ENCODE measurements at places on chromosomes 1 and 21.

DNA sequence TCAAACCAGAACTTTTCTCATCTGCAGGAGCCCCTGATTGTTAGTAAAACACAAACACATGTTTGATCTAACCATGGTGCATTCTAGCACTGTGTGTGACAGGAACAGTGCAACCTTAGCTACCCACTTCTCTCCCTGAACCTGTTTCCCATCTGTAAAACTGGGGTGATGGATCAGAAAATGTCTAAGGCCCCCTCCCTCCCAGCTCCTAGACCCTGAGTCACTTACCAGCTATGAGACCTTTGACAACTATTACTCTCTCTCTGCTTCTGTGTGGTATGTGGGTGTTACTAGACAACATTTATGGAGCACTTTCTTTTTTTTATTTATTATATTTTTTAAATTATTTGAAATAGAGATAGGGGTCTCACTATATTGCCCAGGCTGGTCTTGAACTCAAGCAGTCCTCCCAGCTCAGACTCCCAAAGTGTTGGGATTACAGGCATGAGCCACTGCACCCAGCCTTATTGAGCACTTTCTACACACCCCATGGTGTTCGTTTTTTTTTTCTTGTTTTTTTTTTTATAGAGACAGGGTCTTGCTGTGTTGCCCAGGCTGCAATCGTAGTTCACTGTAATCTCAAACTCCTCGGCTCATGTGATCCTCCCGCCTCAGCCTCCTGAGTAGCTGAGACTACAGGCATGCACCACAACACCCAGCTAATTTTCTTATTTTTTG is 2.6 kb downstream of the INPP5B start:
- DNase-seq: no peak

GRCh38 chr1:160797861-160798273 is 1.9 kb downstream of the LY9 start:
- DNase-seq: no peak

- DNase-seq: no peak
These were observed 264.5 kb upstream of the CAMK1G start for GRCh38 chr1:209319057-209319432.

DNA sequence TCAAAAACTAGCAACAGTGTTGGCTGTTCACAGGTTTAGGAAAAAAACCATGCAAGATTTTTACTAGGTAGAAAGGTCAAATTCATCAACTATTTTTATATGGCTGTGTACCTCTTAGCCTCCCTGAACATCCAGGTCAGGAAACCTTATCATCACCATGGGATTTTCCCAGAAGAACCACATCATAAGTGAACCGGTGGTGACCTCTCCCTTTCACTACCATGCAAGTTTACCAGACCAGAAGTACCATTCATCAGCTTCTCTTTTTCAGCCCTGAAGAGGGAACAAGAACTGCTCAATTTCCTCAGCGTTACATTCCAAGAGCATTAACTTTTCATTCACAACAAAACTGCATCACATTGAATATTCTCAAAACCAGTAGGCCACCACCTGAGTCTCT is 5.9 kb downstream of the SSBP3 start:
- no peak for DNase-seq

- no peak for DNase-seq
These were observed 175.4 kb upstream of the GORAB start for GRCh38 chr1:170356585-170356984.

DNA sequence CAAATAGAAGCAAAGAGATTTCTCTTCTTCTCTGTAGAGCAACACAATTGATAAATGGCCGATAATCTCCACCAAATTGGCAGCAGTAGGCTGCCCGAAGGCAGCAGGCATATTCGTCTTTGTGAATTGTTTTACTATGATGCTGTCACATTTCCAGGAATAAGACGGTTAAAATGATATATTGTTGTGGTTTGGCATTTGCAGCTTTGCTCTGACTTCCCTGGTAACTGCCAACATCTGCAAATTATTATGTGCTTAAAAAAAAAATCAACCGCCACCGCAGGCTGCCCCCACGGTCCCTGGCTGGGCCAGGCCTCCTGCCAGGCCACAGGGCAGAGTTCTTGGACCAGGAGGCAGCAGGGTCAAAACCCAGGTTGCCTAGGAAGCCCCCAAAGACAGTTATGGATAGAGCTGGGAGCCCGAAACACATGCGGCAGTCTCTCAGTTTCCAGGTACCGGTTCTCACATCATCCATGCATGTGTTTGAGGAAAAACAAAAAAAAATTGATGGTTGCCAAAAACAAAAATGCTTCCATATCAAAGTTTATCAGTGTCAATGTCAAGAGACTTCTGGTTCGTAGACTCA is 179.3 kb downstream of the ETS2 start:
- no peak for DNase-seq

- DNase-seq: no peak
These were observed 322.6 kb downstream of the HHIPL2 start for GRCh38 chr1:222225316-222225691.

GRCh38 chr1:2213576-2214505 is 14.3 kb upstream of the SKI start:
- DNase-seq: no peak

DNA sequence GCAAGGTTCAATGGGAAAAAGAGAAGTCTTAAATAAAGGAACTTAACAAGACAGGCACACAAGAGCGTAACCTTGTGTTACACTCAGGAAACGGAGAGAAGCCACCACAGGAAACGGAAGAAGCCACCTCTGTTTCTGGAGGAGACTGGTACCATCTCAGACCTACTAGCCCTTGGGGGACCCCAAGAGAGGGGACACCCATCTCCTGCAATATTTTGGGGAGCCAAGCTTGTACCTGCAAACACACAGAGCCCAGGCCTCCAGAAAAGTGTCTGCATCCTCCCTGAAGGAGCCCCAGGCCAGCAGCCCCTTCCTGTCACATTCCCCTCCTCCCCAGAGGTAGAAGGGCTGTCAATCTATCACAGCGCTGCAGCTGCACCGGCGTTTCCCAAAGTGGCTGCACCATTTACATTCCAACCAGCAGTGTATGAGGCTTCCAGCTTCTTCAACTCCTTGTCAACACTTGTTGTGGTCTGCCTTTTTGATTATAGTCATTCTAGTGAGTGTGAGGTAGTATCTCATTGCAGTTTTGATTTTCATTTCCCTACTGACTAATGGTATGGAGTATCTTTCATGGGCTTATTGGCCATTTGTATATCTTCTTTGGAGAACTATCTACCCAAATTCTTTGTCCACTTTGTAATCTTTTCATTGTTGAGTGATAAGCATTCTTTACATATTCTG is 23.0 kb upstream of the PADI1 start:
- no peak for DNase-seq

GRCh38 chr1:100499194-100499811 is 38.6 kb upstream of the GPR88 start:
- no peak for DNase-seq

- no peak for DNase-seq
These were observed 101.4 kb upstream of the L1TD1 start for GRCh38 chr1:62093261-62093660.

DNA sequence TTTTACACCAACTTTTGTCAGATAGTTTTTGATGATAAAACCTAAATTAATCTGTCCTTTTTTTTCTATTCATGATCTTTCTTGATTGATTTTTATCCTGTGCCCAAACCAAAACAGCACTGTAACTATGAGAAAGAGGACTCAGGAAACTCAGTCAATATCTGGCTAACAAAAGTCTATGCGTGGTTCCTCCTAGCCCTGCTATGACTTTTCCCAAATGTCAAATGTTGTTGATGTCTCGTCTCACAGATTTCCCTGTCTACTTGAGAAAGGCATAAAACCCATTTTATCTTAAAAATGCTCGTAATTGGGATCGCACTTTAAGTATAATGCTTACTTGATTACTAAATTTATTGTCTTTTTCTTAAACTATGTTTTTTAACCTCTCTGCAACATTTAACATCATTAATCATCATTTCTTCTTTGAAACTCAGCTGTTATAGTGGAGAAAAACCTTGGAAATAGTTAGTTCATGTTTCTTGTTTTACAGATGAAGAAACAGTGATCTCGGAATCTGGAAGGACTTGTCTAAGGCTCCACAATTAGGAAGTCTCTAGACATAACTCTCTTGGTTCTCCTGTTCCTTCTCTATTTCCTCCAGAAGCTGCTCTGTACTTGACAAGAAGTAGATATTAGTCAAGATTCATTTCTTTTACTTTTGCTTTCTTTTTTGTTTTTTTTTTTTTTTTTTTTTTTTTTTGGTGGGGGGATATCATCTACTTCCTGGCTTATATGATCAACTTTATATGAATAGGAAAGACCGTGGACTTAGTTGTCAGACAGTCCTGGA is 26.2 kb upstream of the PTPRC start:
- no peak for DNase-seq

Data from stimulated activated CD8-positive, alpha-beta memory T cell treated with anti-CD3 and anti-CD28 coated beads, Interleukin-4, amount 100 ng/mL, for 24 hours (primary cell).